ENCODE measurements at places on chromosomes 6 and 20.

DNA sequence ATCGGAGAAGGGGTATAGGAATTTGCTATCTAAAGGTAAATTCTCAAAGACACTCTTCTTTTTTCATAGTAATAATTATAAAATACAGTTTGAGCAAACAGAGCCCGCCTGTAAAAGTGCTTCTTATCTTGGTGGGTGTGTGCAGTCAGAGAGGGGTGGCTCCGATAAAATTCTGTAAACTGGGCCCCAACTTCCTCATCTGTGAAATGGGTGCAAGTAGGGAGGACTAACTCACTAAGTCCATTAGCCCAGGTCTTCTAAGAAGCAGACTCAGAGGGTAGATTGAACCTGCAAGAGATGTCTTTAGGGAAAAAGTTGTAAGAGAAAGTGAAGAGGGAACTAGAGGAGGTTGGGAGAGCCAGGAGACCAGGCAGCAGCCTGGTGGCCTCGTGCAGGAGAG lies 245.8 kb upstream of the RREB1 start:
- no peak for DNase-seq

DNA sequence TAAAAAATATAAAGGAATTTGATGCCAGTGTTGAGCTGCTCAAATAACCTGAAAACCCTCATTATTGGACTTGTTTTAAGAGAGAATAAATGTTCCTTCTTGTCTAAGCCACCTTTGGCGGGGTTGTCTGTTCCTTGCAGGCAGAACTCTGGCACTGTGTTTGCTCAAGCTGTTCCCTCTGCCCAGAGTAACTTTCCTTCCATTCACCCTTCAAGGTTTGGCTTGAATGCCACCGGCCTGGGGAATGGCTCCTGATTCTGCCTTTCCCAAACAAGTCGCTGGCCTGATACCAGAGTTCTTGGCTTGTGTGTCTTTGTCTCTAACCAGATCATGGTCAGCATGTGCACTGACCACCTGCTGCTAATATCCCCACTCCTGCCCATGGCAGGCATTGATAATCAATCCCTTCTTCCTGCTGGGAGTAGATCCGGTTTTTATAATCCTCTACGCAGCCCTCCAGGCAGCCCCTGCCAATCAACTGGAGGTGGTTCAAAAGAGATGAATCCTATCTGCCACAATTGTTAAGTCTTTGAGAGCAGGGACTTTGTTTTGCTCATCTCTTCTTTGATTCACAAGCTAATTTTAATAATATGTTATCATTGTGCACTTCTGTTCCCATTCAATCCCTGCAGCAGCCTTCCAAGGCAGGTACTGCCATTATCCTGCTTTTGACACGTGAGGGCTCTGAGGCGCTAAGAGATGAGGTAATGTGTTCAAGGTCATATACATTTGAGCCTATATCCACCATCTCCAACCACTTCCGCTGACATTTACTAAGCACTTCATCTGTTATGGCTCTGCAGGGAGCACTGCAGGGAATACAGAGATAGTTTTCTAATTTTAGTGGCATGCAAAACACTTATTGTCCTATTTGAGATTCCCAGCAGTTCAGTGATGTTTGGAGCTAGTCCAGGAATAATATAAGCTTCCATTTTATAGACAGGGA lies 3.1 kb upstream of the CCM2L start:
- no peak for DNase-seq

DNA sequence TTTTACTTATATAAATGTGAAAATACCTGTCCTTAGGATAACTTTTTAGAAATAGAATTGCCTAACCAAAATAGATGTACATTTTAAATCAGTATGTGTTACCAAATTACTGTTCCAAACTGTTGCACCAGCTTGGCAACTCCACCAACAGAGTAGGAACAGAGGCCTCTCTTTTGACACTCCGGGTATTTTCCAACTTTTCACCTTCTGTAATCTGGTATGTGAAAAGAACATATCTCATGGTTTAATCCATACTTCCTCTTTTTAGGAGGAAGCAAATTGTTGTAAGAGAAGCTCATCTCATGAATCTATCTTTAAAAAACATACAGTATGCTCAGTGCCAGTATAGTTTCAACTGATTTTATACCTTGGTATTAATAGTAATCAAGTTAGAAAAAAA lies 24.9 kb downstream of the RNF144B start:
- no peak for DNase-seq

DNA sequence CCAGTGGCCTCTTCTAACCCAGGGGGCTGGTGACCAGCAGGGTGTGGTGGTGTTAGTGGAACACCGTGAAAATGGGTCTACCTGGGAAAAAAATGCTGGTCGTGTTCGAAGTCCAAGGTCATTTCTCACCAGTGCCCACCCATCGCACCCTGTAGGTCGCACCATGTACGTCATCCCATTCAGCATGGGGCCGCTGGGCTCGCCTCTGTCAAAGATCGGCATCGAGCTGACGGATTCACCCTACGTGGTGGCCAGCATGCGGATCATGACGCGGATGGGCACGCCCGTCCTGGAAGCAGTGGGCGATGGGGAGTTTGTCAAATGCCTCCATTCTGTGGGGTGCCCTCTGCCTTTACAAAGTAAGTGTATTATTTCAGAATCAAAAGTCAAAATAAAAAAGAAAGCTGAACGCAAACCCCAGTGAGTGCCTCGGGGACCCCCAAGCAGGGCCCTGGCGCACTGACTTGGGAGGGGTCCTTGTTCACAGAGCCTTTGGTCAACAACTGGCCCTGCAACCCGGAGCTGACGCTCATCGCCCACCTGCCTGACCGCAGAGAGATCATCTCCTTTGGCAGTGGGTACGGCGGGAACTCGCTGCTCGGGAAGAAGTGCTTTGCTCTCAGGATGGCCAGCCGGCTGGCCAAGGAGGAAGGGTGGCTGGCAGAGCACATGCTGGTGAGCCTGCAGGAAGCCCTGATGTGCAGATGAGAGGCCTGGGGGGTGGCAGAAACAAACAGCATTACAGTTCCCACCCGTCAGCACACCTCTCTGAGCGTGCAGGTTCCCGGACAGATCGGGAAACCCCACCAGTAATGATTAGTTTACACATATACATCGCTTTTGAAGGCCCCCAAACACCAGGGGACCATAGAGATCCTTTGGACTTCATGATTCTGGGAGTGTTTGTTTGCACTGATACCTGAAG lies 1.9 kb downstream of the PCK1 start:
- no peak for DNase-seq

- DNase-seq: no peak
These were observed 15.5 kb downstream of the TPD52L1 start for GRCh38 chr6:125169058-125169457.

DNA sequence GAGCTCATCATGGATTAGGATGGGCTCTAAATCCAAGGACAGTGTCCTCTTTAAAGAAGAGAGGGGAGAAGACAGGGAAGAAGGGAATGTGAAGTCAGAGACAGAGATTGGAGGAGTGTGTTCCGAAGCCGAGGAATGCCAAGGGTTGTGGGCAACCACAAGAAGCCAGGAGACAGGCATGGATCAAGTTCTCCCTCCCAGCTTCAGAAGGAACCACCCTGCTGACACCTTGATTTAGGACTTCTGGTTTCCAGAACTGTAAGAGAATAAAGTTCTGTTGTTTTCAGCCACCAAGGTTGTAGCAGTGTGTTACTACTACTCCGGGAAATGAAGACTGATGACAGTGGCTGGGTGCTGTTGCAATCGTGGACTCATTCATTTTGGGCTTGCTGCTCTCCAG lies 120.1 kb downstream of the RPS12 start:
- DNase-seq: no peak

- no peak for DNase-seq
These were observed 101.6 kb downstream of the RAMACL start for GRCh38 chr6:166484863-166485262.

All from stimulated activated CD8-positive, alpha-beta memory T cell treated with anti-CD3 and anti-CD28 coated beads, Interleukin-4, amount 100 ng/mL, for 24 hours (primary cell).